ENCODE measurements at places on chromosomes 2 and 18.
A peak's percentile ranks its signal among the peaks of the same experiment; 100 is the strongest.

- DNase-seq, result no peak
Observed at GRCh38 chr2:17309181-17309580, 209.1 kb downstream of the RAD51AP2 start.

DNA sequence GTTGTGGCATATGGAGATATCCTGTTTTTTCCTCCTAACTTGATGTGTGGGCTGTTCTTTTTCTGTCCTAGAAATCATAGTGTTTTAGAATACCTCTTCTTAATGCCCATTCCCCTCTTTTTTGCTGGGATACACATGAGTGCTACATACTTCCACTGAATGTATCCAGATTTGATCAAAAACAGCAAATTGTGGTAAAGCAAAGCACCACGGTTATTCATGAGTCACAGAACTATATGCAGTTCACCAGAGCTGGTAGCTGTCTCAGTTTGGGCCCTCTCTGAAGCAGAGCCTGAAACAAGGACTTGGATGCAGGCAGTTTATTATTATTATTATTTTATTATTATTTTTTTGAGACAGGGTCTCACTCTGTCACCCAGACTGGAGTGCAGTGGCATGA is 69.9 kb upstream of the CTLA4 start:
- DNase-seq, result no peak

- peak; percentile 68 for DNase-seq
Observed at GRCh38 chr2:236536727-236537398, 32.8 kb upstream of the ACKR3 start.

GRCh38 chr2:232434563-232435374 is 21.2 kb upstream of the ALPI start:
- DNase-seq, result no peak

GRCh38 chr18:37779220-37779619 is 213.6 kb upstream of the CELF4 start:
- DNase-seq, result no peak

DNA sequence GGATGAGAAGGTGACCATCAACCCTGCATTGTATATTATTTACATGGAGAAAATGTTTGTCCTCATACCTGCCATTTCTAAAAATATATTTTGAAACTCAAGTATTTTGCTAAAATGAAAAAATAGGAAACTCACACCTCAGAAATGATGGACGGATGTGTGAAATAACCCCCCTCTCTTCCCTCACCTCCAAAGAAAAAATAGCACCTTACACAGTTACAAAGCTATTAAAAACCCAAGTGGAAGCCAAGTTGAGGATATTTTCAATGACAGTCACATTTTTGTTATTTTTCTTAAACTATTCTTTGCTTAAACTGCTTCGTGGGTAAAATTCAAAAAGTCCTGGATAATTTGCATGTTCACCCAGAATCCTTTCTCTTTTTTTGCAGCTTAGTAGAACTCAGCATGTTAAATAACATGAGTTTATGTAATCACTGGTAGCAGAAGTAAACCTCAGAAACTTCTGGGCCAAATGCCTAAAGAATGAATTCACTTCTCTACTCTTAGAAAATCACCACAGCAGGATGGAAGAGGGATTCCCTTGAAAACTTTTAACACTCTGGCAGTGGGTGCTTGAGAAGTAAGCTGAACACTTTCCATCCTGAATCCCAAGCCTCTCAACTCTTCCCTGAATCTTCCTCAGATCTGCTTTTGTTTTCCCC is 768 bp downstream of the DSC1 start:
- no peak for DNase-seq

- DNase-seq, result no peak
Observed at GRCh38 chr2:196516564-196516963, 123.0 kb upstream of the CCDC150 start.

DNA sequence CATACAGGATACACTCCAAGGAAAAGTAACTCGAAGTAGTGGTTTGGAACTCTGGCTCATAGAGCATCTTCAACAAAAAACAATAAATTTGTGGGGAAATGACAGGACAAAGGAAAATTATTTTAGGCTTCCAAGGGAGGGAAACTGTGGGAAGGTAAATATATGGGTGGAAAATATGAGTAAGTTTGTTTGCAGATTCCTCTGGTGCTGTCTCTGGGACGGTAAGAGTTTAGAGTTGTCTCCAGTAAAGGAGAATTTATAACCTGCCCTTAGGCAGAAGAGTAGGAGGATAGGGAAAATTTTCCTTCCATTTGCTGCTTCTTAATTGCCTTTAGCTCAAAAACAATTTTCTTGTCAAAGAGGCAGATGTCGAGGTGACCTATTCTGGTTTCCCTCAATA is 19.3 kb downstream of the HNMT start:
- no peak for DNase-seq

- DNase-seq, result no peak
Observed at GRCh38 chr2:191328150-191328809, 83.1 kb downstream of the MYO1B start.

DNA sequence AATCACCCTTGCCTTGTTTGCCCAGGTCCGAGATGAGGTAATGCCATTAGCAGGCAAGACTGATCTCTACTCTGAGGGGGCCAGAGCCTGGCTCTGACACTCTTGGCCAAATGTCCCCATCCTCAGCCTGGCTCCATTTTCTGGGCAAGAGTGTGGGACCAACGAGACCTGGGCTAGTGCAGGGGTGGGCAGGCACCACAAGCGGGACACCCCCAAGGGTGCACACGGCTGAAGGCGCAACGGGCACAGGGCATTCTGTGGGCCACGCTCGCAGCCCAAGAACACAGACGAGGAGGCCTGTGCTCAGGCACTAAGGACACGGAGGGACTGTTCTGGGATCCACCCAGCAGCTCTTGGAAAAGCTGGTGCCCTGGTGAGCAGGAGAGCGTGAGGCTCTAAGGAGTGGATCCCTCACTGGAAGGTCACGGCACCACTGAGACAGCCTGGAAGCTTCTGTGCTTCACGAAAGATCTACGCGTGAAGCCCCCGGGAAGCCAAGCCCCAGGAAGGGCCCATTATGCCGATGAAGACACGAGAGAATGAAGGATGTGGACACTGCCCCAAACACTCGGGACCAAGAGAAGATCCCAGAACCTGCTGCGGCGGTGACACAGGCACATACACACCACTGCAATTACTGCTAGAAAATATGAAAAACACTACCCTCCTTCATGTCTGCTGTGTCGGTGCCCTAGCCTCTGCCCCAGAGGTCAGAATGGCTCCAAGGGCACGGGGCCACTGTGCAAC is 138.2 kb downstream of the HDAC4 start:
- peak; percentile 3 for DNase-seq

DNA sequence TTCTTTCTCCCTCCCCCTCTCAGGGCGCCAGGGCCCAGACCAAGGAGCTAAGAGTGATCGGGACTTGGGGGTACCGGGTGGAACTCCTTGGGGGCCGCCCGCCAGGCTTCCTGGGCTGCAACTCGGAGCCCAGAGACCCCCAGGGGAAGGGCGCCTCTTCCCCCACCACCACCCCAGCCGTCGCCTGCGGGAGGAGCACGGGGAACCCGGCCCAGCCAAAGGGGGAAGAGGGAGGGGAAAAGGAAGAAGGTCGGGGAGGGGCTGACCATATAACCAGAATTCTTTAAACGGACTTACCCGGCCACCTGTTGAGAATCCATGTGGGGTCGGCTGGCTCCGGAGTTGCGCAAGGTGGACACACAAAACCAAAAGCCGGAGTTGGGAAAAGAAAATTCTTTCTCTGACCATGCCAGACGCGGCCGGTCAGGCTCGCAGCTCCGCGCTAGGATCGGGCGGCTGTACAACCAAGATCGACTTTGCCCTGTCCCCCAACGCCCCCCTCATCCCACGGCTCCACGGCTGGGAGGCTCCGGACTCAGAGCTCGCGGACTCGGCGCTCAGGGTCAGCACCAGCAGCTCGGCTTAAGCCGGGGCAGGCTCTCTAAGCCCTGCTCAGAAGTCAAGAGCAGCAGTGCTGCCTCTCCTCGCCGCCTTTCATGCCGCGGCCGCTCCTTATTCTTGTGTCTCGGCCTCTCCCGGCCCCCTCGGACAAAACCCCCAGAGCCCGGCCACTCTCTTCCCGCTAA is 6.3 kb upstream of the SIX3 start:
- no peak for DNase-seq

DNA sequence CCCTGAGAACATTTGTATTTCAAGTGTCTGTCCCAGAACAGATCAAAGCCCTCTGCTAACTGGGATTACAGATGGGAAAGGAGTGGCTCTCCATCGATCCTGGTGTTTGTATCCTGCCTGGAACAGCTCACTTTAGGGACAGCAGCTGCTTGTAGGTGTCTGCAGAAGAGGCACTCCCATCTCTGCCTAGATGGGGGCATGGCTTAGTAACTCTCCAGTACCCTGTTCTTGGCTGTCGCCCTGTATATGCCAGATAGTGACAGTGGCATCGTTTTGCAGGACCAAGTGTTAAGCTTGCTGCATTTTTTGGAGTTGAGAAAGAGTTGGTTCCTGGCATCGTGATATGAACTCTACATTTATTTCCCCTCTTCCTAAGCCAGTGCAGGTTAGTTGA is 189.9 kb downstream of the SH3RF3 start:
- no peak for DNase-seq

DNA sequence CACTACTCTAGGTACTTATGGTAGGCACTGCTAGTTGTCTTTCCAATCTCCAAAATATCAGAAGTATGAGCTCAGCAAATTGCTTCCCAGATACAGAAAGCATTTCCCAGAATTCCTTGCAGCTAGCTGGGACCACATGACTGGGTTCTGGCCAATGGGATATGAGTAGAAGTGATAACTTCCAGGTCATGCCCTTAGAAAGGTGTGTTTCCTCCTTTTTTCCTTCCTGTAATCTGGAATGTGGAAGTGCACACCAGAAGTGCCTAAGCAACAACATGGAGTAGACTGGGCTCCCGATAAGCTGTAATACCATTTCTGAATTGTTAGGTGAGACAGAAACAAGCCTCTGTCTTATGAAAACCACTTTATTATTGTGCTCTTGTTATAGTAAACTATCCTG is 279.8 kb downstream of the ZNF385B start:
- no peak for DNase-seq

DNA sequence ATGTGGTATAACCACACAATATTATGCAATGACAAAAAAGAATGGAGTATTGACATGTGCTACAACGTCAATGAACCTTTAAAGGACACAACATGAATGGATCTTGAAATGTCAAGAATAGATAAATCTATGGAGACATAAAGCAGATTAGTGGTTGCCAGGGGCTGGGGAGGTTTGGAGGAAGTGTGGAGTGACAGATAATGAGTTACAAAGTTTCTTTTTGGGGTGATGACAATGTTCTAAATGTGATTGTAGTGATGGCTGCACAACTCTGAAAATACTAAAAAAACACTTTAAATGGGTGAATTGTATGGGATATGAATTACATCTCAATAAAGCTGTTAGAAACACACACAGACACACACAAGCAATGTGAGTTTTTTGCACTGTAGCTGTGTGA is 37.4 kb upstream of the C1D start:
- DNase-seq, result no peak

DNA sequence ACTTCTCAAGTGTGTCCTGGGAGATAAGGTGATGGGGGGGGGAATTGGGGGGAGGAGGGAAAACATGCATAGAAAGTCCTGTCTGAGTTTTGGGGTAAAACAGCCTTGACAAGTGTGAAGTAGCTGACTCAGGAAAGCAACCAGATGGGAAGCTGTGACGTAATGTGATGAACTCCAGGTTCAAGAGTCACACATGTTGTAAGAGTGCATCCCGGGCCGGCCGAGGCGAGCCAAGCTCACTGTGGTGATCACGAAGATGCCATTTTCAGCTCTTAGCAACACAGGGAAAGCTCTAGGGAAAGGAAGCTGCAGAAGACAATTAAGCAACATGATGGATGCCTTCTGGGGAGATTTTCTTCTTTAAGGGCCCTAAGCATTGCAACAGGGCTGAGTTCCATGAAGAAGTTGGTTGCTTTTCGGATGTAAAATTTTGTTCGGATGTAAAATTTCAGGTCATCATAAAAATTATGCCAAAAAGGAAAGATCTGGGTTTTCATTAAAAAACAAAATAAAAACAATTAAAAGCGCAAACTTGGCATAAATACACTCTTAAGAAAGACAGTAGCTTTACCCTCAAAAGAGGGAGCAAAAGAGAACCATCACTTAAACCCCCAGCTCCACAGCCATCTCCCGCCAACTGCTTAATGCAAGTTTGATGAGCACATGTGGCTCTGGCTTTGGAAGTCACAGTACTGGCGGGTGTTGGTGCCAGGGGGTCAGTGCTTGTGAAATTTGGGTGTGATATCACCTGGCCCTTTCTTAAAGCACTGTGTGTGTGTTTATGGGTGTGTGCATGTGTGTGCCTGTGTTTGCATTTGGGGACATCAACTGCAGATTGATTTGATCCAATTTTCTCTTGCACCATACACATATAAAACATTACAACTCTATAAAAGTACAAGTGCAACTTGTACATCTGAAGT is 19.1 kb downstream of the SERTAD2 start:
- DNase-seq, result no peak

DNA sequence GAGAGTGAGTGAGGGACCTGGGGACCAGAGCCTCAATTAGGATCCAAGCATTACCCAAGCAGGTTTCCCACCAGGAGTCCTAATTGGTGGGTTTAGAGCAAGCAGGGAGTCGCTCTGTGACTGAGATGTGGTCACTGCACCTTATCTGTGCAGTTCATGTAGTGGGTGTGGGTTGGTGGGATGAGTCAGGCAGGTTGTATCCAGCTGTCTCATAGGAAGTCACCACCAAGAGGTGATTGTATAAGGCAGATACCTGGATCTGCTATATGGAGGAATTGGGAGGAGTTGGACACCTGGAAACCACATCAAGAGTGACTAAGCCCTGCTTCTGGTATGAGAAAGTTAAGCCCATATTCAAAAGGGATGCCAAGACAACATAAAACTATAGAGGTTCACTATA is 106.8 kb downstream of the ARHGAP28 start:
- DNase-seq, result no peak

- no peak for DNase-seq
Observed at GRCh38 chr2:104406261-104406726, 447.6 kb upstream of the POU3F3 start.

- no peak for DNase-seq
Observed at GRCh38 chr2:157150747-157151146, 106.8 kb upstream of the GALNT5 start.

DNA sequence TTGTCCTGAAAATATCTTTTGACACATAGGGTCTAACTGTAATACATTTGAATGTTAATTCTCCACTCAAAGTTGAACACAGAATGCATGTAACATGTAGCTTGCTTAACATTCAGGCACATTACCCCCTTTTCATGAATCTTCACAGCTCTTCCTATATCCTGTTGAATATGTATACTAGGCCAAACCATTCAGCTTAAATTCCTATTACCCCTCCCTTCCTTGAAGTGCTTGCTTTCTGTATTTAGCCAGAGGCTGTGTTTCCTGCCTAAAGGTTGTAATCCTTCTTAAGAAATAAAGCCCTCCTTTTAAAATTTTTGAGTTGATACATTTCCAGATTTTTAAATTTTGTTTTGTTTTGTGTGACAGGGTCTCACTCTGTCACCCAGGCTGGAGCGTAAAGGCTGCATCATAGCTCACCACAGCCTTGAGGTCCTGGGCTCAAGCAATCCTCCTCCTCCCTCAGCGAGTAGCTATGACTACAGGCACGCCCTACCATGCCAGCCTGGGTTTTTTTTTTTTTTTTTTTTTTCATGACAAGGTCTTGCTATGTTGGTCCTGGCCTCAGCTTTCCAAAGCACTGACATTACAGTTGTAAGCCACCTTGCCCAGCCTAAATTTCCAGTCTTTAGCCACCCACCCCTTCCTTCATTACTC is 357.6 kb downstream of the DSC3 start:
- no peak for DNase-seq

Data from activated CD4-positive, alpha-beta T cell treated with anti-CD3 and anti-CD28 coated beads for 36 hours (primary cell).